ENCODE measurements at places on chromosomes 16 and 17. TPM values are rescaled to one million over a fixed set of nuclear protein-coding genes. Genes with fewer than 3 reads are reported as not detected.

GRCh38 chr16:13864689-13865088 lies 55.3 kb upstream of the ERCC4 start:
- no peak for DNase-seq

GRCh38 chr16:31676731-31677130 lies 149.0 kb downstream of the AHSP start:
- no peak for DNase-seq

GRCh38 chr17:82200743-82201497 lies 11.7 kb downstream of the CCDC57 start:
- DNase-seq, result no peak

DNA sequence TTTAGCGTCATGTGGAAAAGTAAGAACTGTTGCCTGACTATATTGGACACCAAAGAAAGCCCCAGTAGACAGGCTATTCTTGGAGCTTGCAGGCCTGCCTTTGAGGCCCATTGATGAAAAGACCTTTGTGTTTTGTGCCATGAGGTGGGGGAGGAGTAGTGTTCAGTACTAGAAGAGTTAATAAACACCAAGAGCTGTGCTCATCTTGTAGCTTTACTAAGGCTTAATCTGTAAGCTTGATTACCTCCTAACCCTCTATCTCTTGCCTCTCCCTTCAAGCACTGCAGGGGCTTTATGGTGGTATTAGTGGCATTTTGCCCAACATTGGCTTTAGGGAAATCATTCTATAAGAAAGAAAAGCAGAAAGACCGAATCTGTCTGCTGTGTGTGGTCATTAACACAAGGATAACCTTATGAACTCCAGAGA lies 220.2 kb upstream of the TBX2 start:
- DNase-seq, result no peak

DNA sequence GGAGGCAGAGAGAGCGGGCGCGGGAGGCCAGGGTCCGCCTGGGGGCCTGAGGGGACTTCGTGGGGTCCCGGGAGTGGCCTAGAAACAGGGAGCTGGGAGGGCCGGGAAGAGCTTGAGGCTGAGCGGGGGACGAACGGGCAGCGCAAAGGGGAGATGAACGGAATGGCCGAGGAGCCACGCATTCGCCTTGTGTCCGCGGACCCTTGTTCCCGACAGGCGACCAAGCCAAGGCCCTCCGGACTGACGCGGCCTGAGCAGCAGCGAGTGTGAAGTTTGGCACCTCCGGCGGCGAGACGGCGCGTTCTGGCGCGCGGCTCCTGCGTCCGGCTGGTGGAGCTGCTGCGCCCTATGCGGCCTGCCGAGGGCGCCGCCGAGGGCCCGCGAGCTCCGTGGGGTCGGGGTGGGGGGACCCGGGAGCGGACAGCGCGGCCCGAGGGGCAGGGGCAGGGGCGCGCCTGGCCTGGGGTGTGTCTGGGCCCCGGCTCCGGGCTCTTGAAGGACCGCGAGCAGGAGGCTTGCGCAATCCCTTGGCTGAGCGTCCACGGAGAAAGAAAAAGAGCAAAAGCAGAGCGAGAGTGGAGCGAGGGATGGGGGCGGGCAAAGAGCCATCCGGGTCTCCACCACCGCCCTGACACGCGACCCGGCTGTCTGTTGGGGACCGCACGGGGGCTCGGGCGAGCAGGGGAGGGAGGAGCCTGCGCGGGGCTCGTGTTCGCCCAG lies 1.2 kb upstream of the CBX4 start:
- DNase-seq, result no peak

GRCh38 chr16:86922311-86922710 lies 344.0 kb downstream of the FOXL1 start:
- DNase-seq, result no peak

The TNFRSF13B gene
- total RNA-seq, result not detected

DNA sequence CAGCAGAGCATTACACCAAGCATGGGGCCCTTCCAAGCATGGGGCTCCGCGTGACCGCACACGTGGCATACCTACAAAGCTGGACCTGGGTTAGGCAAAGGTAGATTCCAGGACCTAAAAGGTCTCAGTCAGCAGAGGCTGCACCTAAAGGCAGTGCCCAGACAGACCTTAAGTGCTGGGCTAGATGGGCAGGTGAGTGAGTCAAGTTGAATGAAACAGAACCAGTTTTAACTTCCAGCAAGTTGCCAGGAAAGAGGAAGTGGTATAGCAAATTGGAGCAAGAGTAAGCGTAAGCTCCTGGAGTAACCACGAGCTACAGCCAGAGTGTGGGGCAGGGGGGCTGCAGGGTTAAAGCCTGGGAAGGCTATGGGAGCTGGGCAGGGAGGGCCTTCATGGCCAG lies 49.5 kb downstream of the SRCIN1 start:
- no peak for DNase-seq

The SGCA gene
- total RNA-seq, result not detected

The ARL4D gene
- 39.5 TPM for total RNA-seq

GRCh38 chr17:44522883-44523671 lies 19.9 kb upstream of the GPATCH8 start:
- no peak for DNase-seq

GRCh38 chr17:66859353-66859752 lies 24.4 kb downstream of the CACNG5 start:
- DNase-seq, result no peak

GRCh38 chr17:68431661-68432071 lies 25.6 kb downstream of the WIPI1 start:
- DNase-seq, result no peak

GRCh38 chr16:66601471-66601870 lies 3.0 kb upstream of the CMTM3 start:
- DNase-seq, result no peak

DNA sequence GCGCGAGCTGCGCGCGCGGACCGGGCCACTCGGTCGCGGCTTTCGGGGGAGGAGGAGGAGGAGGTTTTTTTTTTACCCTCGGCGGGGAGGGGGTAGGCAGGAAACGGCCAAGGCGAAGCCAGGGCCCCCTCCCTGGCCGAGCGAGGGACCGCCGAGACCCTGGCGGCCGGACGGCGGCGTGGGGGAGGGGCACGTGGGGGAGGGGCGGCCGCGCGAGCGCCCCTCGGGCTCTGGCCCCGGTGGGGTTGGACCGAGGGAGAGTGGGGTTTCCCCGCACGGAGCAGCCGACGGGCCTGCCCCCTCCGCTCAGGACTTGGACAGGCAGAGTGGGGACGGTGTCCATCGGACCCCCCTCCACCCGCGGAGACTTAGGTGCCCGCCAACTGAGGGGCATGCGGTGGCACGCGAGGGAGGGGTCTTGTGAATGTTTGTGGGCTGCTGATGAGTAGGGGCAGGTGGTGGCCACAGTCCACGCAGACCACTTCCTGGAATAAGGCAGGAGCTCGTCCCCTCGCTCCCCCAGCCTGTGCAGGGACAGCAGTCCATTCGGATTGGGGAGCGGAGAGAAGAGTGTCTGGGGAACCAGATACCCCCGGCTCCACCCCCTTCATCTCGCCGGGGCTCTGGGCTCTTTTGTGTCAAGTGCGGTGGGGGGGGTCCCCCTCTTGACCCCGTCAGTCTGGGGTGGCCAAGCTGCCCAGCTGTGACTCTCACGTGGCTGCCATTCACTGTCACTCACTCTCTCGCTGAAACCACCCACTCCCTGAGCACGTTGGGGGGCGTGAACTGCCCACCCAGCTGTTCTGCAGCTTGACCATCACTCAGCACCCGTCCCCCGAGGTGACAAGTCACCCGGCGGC lies 3.0 kb upstream of the CHD3 start:
- DNase-seq, result peak; percentile 66

GRCh38 chr16:67842509-67843342 lies 606 bp downstream of the THAP11 start:
- no peak for DNase-seq

DNA sequence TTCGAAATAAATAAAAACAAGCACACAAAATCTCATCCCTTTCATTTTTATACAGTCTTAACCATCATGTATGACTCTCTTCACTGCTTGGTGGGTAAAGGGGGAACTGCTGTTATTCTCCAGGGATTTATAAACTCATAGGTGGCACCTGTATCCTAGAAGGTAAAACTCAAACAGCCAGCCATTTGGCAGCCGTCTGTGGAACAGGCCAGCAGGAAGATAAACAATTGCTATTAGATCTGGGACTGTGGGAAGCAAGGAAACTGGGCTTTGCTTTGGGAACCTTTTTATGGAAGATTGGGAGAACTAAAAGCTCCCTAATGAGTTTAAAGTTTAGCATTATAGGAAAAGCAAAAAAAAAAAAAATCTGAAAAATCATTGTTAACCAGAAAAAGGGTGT lies 126.0 kb downstream of the TANGO6 start:
- DNase-seq, result no peak

The SDK2 gene
- 6.9 TPM for total RNA-seq

DNA sequence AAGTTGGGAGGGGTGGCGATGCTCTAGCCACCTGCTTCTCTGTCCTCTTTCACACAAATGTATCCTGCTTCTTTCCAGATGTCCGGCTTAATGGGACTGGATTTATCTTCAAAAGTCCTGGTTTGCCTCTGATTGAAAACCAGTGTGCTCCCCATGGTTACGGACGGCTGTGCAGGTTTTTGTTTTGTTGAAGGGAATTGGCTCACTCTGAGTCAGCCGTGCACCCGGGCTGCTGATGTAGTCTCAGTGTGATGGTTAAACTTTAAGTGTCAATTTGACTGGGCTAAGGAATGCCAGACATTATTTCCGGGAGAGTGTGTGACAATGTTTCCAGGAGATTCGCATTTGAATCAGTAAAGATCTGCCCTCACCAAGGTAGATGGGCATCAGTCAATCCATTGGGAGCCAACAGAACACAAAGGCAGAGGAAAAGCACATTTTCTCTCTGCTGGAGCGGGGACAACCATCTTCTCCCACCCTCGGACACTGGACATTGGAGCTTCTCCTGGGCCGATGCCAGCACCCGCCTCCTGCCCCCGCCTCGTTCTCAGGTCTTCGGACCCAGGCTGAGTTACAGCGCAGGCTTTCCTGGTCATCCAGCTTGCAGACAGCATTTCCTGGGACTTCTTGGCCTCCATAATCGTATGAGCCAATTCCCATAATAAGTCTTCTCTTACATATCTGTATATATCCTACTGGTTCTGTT lies 126.9 kb upstream of the TNRC6C start:
- DNase-seq, result no peak

GRCh38 chr16:47492428-47493377 lies 31.6 kb downstream of the PHKB start:
- DNase-seq, result peak; percentile 34
